Dorsolateral prefrontal cortex (tissue), 122 donors: ENCODE measurements at places on chromosomes 1 and 21.
A peak's percentile ranks its signal among the peaks of the same experiment; 100 is the strongest.

GRCh38 chr1:13749543-13750341 lies 49.8 kb downstream of the PRDM2 start:
- DNase-seq: peak; percentile 24

GRCh38 chr1:54400329-54400728 lies 5.9 kb downstream of the SSBP3 start:
- DNase-seq: no peak

GRCh38 chr21:43778469-43779335 lies 2.6 kb upstream of the CSTB start:
- no peak for DNase-seq

DNA sequence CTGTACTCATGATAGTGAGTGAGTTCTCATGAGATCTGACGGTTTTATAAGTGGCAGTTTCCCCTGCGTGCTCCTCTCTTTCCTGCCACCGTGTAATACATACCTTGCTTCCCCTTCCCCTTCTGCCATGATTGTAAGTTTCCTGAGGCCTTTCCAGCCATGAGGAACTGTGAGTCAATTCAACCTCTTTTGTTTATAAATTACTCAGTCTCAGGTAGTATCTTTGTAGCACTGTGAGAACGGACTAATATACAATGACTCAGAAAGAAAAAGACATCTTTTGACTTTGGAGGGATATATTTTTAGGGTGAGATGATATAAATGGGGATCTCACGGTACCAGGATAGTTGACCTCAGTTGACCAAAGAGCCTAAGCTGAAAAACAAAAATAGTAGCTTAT lies 74.7 kb upstream of the BACH1 start:
- no peak for DNase-seq

GRCh38 chr1:2320006-2320405 lies 71.3 kb downstream of the MORN1 start:
- no peak for DNase-seq

GRCh38 chr1:81113688-81114087 lies 687.0 kb upstream of the ADGRL2 start:
- no peak for DNase-seq
